Muscle of leg (tissue), 16 donors: ENCODE measurements at places on chromosomes 7 and 10. TPM values are rescaled to one million over a fixed set of nuclear protein-coding genes. Genes with fewer than 3 reads are reported as not detected.

DNA sequence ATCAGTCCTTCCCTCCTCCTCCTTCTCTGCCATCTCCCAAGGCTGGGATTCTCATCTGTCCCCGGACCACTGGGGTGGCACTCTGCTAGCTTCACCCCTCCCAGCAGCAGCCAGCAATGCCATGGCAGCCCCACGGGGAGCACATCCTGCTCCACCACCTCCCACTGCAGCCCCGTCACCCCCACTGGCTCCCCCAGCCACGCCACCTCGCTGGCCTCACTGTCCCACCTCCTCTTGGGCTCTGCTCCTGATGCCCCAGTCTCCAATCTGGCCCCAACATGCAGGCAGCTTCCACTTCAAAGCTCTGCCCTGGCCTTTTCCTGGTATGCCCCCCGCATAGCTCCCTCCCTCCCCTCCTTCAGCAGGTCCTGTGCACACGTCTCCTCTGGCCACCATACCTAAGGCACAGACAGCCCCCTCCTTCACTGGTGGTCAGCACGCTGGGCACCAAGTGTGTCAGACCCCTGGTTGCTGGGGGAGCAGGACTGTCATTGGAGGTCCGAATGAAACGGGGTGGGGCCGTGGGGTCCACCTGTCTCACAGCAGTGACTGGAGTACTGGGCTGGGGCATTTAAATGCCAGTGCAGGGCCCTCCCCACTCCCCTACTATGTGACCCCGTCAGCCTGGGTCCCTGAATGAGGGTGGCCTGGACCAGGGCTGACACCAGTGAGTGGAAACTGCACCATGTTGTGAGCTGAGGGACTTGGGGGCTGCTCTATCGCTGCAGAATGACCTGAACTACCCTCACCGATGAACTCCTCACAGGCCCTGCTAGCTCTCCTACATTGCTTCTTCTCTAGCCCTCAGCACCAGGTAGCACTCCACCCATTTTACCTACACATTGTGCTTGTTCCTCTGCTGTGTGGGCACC, 38.7 kb downstream of the RASGEF1A start:
- H3K27ac ChIP-seq: no peak overlapping the region
- H3K4me3 ChIP-seq: no peak overlapping the region
- no peak for DNase-seq
- peaks cover 6% of the 10 kb centered on the region for H3K4me1 ChIP-seq
- no peaks in the 10 kb centered on the region for H3K36me3 ChIP-seq

DNA sequence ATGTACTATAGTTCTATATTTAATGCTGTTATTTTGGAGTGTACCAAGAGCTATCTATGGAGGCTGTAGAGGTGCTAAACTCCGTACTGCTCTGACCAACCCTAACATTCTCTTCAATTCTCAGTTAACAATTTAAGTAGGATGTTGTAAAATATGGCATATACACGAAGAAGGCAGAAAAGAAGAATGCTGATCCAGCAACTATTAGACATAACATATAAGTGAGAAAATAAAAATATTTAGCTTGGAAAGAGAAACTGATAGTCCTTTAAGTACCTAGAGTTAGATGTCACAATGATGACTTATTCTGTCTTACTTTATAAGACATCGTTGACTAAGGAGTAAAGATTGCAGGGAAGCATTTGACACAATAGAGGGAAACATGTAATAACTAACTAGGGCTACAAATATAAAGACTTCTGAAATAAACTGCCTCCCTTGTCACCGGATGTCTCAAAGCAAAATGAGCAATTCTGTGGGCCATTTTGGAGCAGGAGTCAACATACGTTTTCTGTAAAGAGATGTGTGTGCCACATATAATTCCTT, 159.5 kb downstream of the CPEB3 start:
- H3K4me1 ChIP-seq: no peaks in the 10 kb centered on the region
- no peaks in the 10 kb centered on the region for H3K27me3 ChIP-seq
- H3K36me3 ChIP-seq: no peaks in the 10 kb centered on the region
- H3K4me3 ChIP-seq: no peak overlapping the region
- DNase-seq: no peak

The FAM25C gene
- total RNA-seq: not detected

The ANXA8L1 gene
- total RNA-seq: not detected

DNA sequence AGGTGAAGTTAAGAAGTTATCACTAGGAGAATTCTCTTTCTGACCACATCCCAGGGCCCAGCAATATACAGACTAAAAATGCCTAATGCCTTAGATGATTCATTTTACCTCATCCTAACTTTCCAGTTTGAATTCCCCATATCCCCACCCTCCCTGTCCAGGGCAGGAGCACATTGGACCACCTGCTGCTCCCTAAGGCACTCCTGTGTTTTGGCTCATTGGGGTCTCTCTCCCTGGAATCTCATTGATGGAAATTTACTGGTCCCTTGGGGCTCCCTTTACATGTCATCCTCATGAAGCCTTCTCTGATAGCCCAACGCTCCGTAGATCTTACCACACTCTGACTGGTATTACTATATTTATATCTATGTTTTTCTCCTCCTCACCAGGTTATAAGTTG, 2.7 kb downstream of the IL2RA start:
- no peak for DNase-seq
- no peak overlapping the region for H3K4me3 ChIP-seq

- peak; percentile 36 for DNase-seq
- no peaks in the 10 kb centered on the region for H3K36me3 ChIP-seq
- H3K4me3 ChIP-seq: no peak overlapping the region
- H3K27me3 ChIP-seq: peaks cover 56% of the 10 kb centered on the region
- no peak overlapping the region for H3K27ac ChIP-seq
These were observed 2.3 kb downstream of the KNDC1 start for GRCh38 chr10:133162178-133162909.

DNA sequence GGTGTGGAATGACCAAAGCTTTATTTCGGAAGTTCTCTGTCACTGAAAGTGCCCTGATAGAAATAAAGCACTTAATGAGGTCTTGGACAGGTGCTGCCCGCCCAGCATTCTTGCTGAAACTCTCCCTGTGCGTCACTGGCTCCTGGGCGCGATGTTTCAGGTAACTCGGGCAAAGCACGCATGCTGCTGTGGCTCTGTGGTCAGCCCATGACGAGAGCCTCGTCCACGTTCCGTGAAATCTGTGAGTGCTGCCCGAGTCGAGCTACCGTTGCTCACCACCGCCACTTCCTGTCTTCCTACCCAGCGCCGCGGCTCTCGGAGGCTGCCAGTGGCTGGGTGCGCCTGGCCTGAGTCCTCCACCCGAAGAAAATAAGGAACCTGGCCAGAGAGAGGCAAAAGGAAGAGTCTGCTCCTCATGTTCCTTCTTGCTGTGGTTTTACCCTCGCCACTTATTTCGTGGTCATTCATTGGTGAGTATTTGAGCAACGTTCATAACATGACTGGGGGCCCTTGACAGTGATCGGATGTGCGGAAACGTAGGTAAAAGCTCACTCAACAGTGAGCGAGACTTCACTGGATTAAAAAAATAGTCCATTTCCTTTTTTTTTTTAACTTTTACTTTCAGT, 95.5 kb downstream of the MAP3K8 start:
- DNase-seq: peak; percentile 72
- no peak overlapping the region for H3K4me3 ChIP-seq
- no peaks in the 10 kb centered on the region for H3K36me3 ChIP-seq

- no peaks in the 10 kb centered on the region for H3K36me3 ChIP-seq
- no peak overlapping the region for H3K4me3 ChIP-seq
- DNase-seq: no peak
- H3K27me3 ChIP-seq: no peaks in the 10 kb centered on the region
- H3K4me1 ChIP-seq: peaks cover 4% of the 10 kb centered on the region
- H3K27ac ChIP-seq: no peak overlapping the region
These were observed 223.4 kb downstream of the BMPER start for GRCh38 chr7:34128762-34129161.

- peak overlapping the region; percentile 85 for H3K27ac ChIP-seq
- peaks cover 15% of the 10 kb centered on the region for H3K4me1 ChIP-seq
- peak; percentile 24 for DNase-seq
- no peaks in the 10 kb centered on the region for H3K36me3 ChIP-seq
- H3K4me3 ChIP-seq: no peak overlapping the region
- no peaks in the 10 kb centered on the region for H3K27me3 ChIP-seq
These were observed 65.7 kb downstream of the BICC1 start for GRCh38 chr10:58578366-58578765.

DNA sequence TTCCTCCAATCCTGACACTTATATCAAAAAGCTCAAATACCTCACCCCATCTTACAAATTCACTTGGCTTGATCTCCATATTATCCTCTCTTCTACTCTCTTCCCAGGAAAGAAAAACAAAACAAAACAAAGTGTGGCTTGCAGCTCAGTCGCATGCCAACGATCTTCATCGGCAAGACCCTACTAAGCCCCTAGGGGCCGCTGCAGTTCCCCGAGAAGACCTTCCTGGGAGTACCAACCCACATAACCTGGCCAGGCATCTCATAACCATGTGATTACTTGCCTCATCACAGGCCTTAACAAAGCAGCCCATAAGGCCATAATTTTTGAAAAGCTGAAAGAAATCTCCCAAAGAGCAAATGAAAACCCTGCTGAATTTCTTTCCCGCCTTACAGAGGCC, 103.7 kb downstream of the ZNF92 start:
- DNase-seq: no peak
- no peak overlapping the region for H3K27ac ChIP-seq
- no peaks in the 10 kb centered on the region for H3K36me3 ChIP-seq
- H3K27me3 ChIP-seq: no peaks in the 10 kb centered on the region
- no peak overlapping the region for H3K4me3 ChIP-seq
- no peaks in the 10 kb centered on the region for H3K4me1 ChIP-seq

DNA sequence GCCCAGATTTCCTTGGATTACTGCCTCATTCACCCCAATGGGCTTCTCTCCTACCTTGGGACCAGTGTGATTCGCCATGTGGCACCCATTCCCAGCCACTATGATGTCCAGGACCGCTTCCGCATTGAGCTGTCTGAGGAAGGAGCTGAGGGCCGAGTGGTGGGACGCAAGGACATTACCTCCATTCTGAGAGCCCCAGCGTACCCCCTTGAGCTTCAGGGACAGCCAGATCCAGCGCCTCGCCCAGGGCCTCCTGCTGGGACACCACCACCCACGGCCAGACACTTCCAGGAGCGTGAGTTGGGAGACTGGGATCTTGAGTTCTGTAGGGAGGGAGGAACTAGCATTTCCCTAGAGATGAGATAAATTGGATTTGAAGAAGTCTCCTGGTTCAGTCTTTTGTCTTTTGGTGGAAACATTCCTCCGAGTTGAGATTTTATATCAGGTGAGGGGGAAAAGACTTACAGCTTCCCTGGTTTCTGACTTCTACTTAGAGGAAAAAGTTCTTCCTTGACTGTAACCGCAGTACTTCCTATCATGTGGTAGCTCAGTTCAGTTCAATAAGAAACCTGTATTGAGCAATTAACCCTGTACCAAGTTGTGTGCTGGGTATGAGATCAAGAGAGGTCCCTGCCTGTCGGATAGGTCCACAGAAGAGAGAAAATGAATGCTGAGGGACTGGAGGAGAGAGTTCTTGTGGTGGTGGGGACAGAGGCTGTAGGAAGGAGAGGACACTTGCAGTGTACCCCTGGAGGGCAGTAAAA, 1.3 kb downstream of the MOSPD3 start:
- H3K36me3 ChIP-seq: peaks cover 9% of the 10 kb centered on the region
- DNase-seq: no peak
- no peak overlapping the region for H3K27ac ChIP-seq
- H3K4me1 ChIP-seq: peaks cover 10% of the 10 kb centered on the region

- H3K4me3 ChIP-seq: no peak overlapping the region
- H3K27ac ChIP-seq: no peak overlapping the region
- peaks cover 40% of the 10 kb centered on the region for H3K4me1 ChIP-seq
- H3K36me3 ChIP-seq: no peaks in the 10 kb centered on the region
These were observed 41.1 kb upstream of the DUSP5 start for GRCh38 chr10:110456523-110457091.

The GNGT1 gene
- total RNA-seq: not detected

DNA sequence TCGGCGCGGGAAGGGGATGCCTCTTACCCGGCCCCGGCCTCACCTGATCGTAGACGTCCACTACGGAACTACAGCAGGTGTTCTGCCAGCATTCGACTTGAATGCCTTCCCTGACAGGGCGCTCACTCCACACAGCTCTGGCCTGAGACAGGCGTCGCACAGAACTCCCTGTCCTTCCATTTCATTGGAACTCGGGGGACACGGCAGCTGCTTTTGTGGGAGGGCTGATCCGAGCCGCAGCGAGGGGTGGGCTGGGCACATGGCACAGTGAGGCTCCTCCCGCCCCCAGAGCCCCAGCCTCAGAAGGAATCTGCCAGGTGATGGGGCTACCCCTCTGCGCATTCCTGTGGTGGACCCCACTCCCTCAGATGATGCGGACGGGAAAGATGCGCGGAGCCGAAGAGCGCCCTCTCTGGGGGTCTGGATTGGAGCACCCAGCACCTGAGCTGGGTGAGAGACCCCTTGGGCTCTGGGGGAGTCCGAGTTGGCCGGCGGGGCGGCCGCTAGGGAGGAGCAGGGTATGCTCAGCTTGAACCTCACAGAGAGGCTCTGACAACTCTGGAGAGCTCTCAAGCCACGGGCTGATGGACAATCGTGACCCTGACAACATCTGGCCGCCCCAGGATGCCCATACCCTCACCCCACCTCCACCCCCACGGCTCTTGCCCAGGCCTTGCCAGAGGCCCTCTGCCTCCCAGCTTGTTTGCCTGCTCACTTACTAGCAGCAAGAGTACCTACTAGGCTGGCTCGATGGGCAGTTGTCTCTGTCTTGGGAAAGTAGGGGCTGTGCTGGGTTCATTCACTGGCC, 36.6 kb downstream of the RASGEF1A start:
- no peaks in the 10 kb centered on the region for H3K36me3 ChIP-seq
- H3K4me3 ChIP-seq: no peak overlapping the region
- no peak overlapping the region for H3K27ac ChIP-seq
- H3K4me1 ChIP-seq: peaks cover 6% of the 10 kb centered on the region
- no peak for DNase-seq

The NKX2-3 gene
- 0.62 TPM for total RNA-seq

The CALHM1 gene
- not detected for total RNA-seq

DNA sequence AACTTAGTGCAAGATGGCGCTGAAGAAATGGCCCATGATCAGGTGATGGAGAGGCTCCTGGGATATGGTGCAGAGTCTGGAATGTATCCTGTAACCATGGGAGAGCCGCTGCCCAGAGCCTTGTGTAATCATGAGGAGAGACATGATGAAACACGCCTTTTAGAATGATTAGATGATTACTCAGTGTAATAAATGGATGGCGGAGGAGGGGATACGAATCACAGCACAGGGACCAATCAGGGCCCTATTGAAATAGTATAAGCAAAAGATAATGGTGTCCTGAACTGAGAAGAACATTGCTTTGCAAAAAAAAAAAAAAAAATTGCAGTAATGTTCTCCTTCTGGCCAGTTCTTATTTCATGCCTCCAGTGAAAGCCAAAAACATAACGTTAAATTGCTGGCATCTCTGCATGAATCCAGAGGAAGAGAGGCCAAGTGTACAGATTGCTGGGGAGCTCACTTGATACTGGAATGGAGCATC, 668.5 kb upstream of the AUTS2 start:
- no peaks in the 10 kb centered on the region for H3K36me3 ChIP-seq
- no peaks in the 10 kb centered on the region for H3K4me1 ChIP-seq
- no peak overlapping the region for H3K4me3 ChIP-seq
- DNase-seq: peak; percentile 80

GRCh38 chr10:4704034-4704545, 121.9 kb upstream of the AKR1E2 start:
- no peak overlapping the region for H3K4me3 ChIP-seq
- peak overlapping the region; percentile 14 for H3K27ac ChIP-seq
- H3K4me1 ChIP-seq: peaks cover 2% of the 10 kb centered on the region
- no peaks in the 10 kb centered on the region for H3K36me3 ChIP-seq

The GLRX3 gene
- total RNA-seq: 59.5 TPM

The TWNK gene
- 5.9 TPM for total RNA-seq

The ITIH5 gene
- total RNA-seq: 34.2 TPM

- H3K4me1 ChIP-seq: no peaks in the 10 kb centered on the region
- H3K27ac ChIP-seq: no peak overlapping the region
- peaks cover 4% of the 10 kb centered on the region for H3K27me3 ChIP-seq
- DNase-seq: no peak
These were observed 33.5 kb downstream of the SVOPL start for GRCh38 chr7:138667535-138668228.
